ENCODE measurements at places on chromosomes 13 and 19.

DNA sequence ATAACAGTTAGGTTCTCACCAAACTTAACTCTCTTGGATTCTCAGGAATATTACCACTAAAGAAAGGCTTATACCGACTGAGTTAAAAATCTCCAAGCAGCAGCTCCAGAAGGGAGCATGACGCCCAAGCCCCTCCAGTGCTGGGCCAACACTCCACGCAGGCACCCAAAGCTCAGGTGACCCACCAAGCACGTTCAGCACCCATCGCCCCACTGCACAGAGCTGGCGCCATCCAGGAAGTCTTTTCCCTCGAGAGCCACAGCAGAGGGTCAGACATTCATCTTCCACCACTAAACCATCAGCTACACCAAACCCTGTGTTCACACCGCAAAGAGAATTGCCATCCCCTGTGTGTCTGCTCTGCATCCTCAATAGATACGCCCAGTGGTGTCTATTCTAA lies 65.7 kb downstream of the SOX1 start:
- DNase-seq, result no peak

DNA sequence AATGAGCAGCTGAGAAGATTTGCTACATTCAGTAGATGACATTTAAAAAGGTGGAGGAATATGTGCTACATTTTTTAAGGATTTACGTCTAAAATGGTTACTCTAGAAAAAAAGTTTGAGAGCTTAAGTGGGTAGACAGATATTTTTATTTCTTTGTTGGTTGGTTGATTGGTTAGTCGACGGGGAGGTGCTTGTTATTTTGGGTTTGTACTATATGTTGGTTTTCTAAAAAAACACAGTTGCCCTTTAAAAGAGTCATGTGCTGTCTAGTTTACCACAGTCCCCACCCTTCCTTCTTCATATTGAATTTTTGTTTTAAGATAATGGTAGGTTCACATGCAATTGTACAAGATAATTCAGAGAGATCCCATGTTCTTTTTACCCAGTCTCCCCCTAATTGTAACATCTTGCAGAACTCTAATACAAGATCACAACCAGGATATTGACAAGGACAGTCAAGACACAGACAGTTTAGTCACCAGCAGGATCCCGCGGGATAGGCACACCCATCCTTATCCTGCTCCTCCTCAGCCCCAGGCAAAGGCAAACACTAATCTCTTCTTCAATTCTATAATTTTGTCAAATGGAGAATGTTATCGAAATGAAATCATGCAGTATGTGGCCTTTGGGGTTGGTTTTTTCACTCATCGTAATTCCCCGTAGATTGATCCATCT lies 171.4 kb downstream of the FOXO1 start:
- DNase-seq, result no peak

GRCh38 chr13:27367570-27367969 lies 56.8 kb upstream of the GTF3A start:
- no peak for DNase-seq

- DNase-seq, result no peak
Observed at GRCh38 chr13:59643364-59643841, 520.3 kb downstream of the DIAPH3 start.

- no peak for DNase-seq
Observed at GRCh38 chr19:1213391-1214286, 8.1 kb downstream of the STK11 start.

- no peak for DNase-seq
Observed at GRCh38 chr19:39514840-39515550, at the start of gene SELENOV. Gene SELENOV, plus strand, starts transcription at chr19:39515139. Its CDS starts 74 bp downstream, at chr19:39515213.

GRCh38 chr13:106507560-106508274 lies 27.7 kb downstream of the EFNB2 start:
- DNase-seq, result no peak

GRCh38 chr13:73055813-73056564 lies 2.8 kb upstream of the KLF5 start:
- DNase-seq, result no peak

- no peak for DNase-seq
Observed at GRCh38 chr19:38333245-38333644, 2.4 kb upstream of the CATSPERG start.

DNA sequence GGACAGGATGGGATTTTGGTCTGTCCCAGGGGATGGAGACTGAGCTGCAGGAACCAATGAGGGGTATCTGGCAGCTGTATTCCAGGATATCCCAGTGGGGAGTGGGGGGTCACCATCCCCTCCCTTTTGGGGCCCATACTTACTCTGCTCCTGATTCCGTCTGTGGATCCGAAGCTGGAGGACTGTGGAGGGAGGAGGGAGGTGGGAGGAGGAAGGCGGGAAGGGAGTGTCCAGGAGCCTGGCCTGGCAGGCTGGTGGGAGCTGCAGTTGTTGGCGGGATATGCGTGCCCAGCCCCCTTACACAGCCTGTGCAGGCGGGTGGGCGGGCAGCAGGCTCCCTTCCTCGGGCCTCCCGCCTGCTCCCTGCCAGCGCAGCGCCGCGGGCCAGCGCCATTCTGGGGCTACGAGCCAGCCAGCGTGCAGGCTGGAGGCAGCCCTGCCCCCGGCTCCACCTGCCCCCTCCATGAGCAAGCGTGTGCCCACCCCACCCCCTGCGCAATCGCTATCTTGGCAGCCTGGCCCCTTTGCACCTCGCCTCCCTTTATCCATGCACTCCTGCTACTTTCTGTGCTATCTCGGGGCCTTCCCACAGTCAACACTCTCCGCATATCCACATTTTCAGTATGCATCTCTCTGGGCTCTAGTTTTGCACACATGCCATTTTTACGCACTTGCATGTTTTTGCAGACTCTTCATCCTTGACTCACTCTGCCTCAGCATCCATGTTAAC lies 2.8 kb downstream of the MAMSTR start:
- peak; percentile 63 for DNase-seq

DNA sequence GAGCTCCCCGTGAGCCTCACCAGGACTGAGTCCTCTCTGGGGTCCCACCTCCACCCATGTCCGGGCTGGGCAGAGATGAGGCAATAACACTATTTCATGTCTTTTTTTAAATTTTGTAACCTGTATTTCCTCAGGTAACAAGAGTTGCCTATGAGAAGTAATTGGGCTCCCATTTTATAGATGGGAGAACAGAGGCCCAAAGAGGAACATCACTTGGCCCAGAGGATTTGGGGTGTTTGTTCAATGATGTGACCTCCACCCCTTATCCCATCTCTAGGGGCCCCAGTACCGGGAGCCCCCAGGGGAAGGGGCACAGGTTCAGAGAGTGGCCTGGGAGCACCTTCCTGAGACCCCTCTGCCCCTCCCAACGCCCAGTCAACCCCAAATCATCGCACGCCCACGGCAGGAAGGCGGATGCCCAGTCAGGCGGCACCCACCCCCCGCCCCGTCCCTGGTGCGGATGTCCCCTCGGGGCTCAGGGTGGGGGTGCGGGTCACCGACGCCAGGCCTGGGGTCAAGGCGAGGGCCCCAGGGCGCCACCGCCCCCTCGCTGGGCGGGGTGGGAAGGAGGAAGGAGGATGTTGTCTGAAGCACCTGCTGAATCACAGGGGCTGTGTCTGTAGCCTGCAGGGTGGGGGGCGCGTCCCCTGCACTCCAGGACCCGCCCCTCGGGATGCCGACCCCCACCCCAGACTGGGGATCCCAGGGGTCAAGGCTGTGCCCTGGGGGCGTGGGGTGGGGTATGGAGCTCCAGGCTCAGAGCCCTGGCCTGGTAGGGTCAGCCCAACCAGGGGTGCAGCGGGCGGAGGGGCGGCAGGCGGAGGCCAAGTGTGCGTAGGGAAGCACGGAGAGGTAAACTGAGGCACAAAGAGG lies 9.0 kb upstream of the CIRBP start:
- no peak for DNase-seq

GRCh38 chr13:100659578-100659977 lies 15.0 kb downstream of the TMTC4 start:
- DNase-seq, result no peak

DNA sequence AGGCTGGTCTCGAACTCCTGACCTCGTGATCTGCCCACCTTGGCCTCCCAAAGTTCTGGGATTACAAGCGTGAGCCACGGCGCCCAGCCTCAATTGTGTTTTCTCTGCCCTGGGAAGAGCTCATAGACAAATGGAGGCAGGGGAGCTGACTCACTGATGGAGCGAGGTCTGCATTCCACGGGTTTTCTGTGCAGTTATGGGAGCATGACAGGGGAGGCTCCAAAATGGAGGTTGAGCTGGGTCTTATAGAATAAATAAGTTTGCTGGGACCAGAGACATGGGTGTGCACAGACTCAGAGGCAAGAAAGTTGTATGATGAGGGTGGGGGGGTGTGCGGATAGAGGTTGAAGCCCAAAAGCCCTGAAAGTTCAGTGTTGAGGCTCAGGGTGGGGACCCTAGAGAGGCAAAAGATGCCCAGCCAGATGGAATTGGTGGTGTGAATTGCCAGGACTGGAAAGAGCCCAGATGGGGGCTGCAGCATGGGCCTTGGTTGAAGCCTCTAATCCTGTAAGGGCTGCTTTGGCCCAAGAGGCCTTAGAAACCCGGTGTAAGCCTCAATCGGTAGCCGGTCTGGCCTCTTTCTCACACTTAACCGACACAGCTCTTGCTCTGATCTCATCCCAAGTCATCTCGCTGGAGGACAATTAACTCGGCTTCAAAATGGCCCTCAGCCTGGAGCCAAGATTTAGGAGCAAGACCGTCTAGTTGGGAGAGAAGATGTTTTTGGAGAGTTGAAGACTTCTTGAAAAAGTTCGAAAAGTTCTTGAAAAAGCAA lies 1.9 kb downstream of the TPM4 start:
- DNase-seq, result no peak
